A549 treated with GW870086 at 1 μM for 4 hours (cell line): ENCODE measurements at places on chromosomes 12 and 14. TPM values are rescaled to one million over a fixed set of nuclear protein-coding genes. Genes with fewer than 3 reads are reported as not detected.

NKX2-8 gene
- 1.6 to 4.2 TPM (median 3.2 TPM) in 5 replicates for total RNA-seq

HRK gene
- 0.63 to 1.1 TPM (median 0.85 TPM) in 5 replicates for total RNA-seq

FBXO34 gene
- total RNA-seq, result 10.9 to 15.9 TPM (median 15.0 TPM) in 5 replicates

NINJ2 gene
- 0.29 to 1.1 TPM (median 0.89 TPM) in 5 replicates for total RNA-seq

TAS2R14 gene
- 0.43 to 0.61 TPM (median 0.56 TPM) in 5 replicates for total RNA-seq

ANKRD33 gene
- not detected in 5 replicates for total RNA-seq

INSM2 gene
- total RNA-seq, result 0.03 to 0.11 TPM (median 0.05 TPM) in 3 of 5 replicates, not detected in the others

LARP4 gene
- total RNA-seq, result 36.4 to 49.1 TPM (median 46.9 TPM) in 5 replicates

RPS26 gene
- total RNA-seq, result 700 to 893 TPM (median 717 TPM) in 5 replicates

PNP gene
- total RNA-seq, result 156 to 183 TPM (median 162 TPM) in 5 replicates

SERPINA12 gene
- total RNA-seq, result not detected in 5 replicates

POTEM gene
- not detected in 5 replicates for total RNA-seq

GPR132 gene
- 0.56 to 0.87 TPM (median 0.69 TPM) in 5 replicates for total RNA-seq

RNFT2 gene
- 1.8 to 3.7 TPM (median 2.1 TPM) in 5 replicates for total RNA-seq

CLEC1A gene
- not detected in 5 replicates for total RNA-seq

HOMEZ gene
- 5.4 to 9.4 TPM (median 8.3 TPM) in 5 replicates for total RNA-seq

TAS2R50 gene
- total RNA-seq, result not detected in 5 replicates

SSPN gene
- total RNA-seq, result 0.25 to 1.1 TPM (median 0.77 TPM) in 5 replicates

KANSL2 gene
- 36.2 to 49.6 TPM (median 38.7 TPM) in 5 replicates for total RNA-seq

MTERF2 gene
- total RNA-seq, result 4.0 to 6.3 TPM (median 4.3 TPM) in 5 replicates

GZMH gene
- total RNA-seq, result not detected in 5 replicates

RDH11 gene
- total RNA-seq, result 55.6 to 63.7 TPM (median 61.9 TPM) in 5 replicates

FIGNL2 gene
- 0.16 to 0.34 TPM (median 0.25 TPM) in 5 replicates for total RNA-seq

CMA1 gene
- not detected in 5 replicates for total RNA-seq

MMP19 gene
- 0.16 to 0.49 TPM (median 0.32 TPM) in 5 replicates for total RNA-seq

TMEM132D gene
- not detected in 5 replicates for total RNA-seq

MRPS35 gene
- 89.1 to 99.5 TPM (median 94.8 TPM) in 5 replicates for total RNA-seq

MFAP5 gene
- total RNA-seq, result 0.06 to 0.14 TPM (median 0.10 TPM) in 3 of 5 replicates, not detected in the others

KCNMB4 gene
- total RNA-seq, result 0.11 to 0.51 TPM (median 0.25 TPM) in 5 replicates

UTP20 gene
- total RNA-seq, result 13.5 to 17.5 TPM (median 16.3 TPM) in 5 replicates

CDKN3 gene
- 76.4 to 82.2 TPM (median 79.0 TPM) in 5 replicates for total RNA-seq

PIWIL1 gene
- 0.27 TPM in 1 of 5 replicates, not detected in the others for total RNA-seq
